ENCODE measurements at places on chromosomes 16 and 17. TPM values are rescaled to one million over a fixed set of nuclear protein-coding genes. Genes with fewer than 3 reads are reported as not detected.

EPN3 gene
- total RNA-seq: 0.11 TPM

ADORA2B gene
- total RNA-seq: not detected

MYH10 gene
- total RNA-seq: 60.4 TPM

OR2C1 gene
- total RNA-seq: not detected

MRM1 gene
- total RNA-seq: 18.6 TPM

TBC1D3 gene
- not detected for total RNA-seq

SLC5A10 gene
- total RNA-seq: not detected

HP gene
- total RNA-seq: not detected

CASKIN1 gene
- total RNA-seq: 0.06 TPM

ZP2 gene
- total RNA-seq: not detected

ATF7IP2 gene
- total RNA-seq: 46.8 TPM

CHD9NB gene
- total RNA-seq: not detected

CLDN6 gene
- total RNA-seq: not detected

UMOD gene
- total RNA-seq: not detected

CCDC43 gene
- 35.6 TPM for total RNA-seq

NGFR gene
- total RNA-seq: 0.17 TPM

TAT gene
- total RNA-seq: not detected
